ENCODE measurements at places on chromosomes 5 and 9.
A peak's percentile ranks its signal among the peaks of the same experiment; 100 is the strongest.

- DNase-seq: no peak
These were observed 4.7 kb downstream of the NTNG2 start for GRCh38 chr9:132166599-132166998.

GRCh38 chr9:34254141-34254913 is 74.7 kb downstream of the KIF24 start:
- DNase-seq: no peak

DNA sequence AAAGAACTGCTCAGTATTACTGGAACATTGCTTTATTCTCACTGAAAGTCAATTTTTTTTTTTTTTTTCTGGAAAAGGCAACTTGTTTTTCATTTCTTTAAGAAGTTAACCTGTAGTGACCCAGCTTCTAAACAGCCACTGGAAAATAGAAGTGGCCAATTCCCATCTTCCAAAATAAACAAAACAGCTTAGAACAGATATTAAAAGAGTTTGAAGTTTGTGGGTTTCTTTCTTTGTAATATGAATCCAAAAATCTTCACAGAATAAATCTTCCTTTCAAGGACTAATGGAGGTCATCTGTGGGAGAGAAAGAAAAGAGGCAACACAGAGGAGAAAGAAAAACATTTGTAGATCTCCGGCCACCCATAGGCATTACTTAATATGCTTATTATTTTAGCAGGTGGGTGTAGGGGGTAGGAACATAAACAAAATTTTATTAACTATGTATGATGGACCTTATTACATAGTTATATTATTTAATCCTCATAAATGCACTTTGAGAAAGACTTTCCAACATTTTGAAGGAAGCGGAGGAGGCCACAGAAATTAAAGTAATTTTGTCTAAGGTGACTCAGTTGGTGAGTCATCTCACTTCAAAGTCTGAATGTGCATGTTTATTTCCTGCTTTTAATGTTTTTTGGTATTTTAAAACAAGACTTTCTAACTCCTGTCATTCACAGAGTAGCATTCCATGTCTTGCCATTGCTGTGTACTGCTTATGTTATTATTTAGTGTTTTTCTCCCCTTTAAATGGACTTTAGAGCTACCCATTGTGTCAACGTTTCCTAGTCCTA is 1791.8 kb upstream of the WWC1 start:
- no peak for DNase-seq

DNA sequence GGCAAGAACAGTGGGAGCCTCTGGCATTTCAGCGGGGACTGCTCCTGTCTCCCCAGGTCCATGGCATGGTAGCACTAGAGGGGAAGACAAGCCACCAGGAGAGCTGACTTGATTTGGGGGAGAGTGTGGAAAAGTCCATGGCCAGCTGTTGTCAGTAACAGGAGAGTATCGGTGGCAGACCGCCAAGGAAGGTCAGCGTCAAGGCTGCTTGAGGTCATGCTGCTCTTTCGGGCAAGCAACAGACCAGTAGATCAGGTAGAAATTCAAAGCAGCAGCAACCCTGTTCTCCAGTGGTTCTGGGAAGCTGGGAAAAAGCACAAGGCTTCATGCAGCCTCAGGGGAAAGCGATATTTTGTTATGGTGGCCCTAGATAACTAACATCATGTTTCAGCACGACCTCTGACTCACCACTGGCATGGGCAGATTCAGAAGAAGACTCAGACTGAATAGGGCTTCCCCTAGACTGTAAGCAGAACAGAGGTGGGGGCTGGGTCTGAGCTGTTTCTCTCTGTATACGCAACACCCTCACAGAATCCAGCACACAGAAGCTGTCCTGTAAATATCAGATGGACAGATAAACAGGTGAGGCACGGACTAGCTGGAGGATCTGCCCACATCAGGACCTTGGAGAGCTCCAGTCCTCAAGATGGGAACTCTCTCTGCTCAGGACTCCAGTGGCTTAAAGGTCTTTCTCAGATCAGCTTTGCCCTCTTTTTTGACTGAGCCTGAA is 35.2 kb upstream of the PLEKHG4B start:
- DNase-seq: no peak

DNA sequence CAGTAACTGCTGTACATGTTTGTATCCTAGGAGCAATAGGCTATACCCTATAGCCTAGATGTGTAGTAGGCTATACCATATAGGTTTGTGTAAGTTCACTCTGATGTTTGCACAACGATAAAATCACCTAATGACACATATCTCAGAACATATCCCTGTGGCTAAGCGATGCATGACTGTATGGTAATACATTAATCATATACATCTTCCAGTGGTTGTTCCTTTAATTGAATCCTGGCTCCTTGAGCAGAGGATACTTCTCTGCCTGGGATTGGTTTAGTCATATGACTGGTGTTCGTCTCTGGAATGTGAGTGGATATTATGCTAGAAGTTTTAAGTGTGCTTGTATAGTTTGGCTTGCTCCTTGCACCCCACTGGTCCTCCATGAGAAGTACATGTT is 425.8 kb downstream of the MAN2A1 start:
- no peak for DNase-seq

DNA sequence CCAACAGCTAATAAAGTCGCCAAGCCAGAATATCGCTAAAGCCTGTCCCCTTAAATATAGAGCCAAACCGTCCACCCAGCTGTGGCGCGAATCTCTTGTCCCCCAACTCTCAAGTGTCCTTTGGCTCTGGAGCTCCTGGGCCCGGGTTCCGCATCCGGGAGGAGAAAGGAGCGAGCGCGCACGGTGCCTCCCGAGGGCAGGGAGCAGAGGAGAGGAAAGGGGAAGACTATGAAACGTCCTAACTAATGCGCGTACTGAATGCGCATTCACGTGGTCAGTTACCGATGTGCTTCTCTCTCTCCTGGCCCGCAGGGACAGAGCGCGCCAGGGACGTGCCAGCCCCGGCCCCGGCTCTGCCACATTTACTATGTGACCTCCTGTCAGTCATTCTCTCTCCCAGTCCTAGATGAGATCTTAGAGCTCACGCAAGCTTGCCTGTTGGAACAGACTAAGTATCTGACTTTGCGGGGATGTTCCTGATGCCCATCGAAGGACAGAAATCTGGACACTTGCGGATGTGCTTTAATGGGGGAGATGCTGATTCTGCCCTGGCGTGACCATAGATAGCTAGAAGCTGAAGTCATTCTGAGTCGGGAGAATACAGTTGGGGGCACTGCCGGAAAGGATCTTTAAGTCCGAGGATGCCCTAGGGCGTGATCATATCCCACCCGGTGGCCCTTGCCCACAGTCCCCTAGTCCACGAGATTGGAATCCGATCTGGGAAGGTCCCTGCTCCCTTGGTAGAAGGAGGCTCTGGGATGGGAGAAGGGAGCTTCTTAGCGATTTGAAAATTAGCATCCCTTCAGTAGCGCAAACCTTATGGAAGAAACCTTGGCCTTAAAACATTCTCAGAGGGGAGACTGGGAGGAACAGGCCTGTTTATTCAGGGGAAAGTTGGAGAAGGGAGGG is 5.7 kb upstream of the EBF1 start:
- DNase-seq: no peak

DNA sequence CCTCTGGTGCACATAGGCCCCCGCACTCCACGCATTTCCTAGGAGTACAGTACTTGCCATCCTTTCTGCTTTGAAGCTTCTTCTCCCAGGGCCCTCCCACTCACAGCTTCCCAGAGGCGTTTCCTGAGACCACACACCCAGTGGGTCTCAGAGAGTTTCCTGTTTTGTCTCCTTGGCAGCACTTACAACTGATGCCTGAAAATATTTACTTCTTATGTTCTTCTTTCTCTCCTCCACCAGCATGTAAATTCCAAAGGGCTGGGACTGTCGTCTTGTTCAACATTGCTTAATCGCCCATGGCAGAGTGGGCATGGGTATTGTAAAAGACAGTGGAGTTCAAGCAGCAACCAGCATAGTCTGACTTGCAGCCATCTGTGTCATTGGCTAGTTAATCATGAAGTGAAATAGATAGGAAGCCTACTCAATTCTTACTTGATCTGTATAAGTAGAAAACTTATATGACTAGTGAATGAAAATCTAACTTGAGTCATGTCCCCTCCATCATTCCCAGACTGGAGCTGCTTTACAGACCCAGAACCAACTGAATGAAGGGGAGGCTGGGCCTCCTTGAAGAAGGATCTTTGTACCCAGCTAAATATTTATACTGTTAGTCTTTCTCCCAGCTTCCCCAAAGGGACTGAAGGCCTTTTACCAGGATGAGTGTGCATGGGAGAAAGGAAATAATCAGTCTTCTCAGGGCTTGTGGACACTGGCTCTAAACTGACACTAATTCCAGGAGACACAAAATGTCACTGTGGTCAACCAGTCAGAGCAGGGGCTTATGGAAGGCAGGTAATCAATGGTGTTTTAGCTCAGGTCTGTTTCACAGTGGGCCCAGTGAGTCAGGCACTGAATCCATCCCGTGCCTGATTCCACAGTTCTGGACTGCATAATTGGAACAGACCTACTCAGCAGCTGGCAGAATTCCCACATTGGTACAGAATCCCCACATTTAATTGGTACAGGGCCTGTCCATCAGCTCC is 116.4 kb downstream of the SV2C start:
- DNase-seq: no peak

DNA sequence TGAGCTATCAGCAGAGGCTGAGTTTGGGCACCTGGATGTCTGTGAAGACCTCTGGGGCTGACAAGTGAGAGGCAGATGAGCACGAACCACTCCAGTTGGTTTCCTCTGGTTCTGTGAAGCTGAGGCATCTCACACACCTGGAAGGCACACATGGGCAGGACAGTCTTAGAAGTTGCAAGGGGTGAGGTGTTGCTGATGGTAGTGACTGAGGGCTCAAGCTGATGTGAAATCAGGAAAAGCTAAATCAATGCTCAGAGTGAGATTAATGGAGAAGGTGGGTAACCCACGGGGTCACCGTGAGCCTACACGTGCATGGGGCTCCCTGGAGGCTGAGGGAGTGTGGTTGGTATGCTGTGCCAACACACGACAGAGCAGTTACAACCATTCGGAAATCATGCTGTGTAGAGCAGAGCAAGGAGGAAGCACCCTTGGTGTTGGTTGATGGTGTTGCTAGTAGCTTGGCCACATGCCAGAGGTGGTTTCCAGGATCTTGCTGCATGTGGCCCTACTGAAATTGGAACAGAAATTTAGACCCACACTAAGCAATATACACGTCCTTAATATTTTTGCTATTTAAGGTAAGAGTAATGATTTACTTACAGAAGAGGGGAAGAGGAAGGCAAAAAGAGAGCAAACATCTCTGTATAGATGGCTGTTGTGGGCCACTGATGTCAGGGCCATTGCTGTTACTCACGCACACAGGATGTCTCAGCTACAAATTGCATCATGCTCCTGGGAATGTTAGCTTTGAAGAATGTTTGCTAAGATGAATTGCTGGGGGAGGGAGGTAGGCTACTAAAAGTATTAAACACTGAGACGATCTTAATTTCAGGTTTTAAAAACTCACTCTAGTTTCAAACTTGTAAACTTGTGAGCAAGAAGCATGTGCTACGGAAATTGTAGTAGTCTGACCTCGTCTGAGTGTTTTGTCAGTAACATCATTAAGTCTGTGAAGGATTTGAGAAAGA is 170.5 kb downstream of the ARHGEF28 start:
- peak; percentile 73 for DNase-seq

- no peak for DNase-seq
These were observed at the start of gene RXFP3 for GRCh38 chr5:33936381-33937016. Gene RXFP3, plus strand, starts transcription at chr5:33936386. Its CDS starts 355 bp downstream, at chr5:33936741.

- DNase-seq: no peak
These were observed 30.4 kb upstream of the IER5L start for GRCh38 chr9:129208207-129209032.

DNA sequence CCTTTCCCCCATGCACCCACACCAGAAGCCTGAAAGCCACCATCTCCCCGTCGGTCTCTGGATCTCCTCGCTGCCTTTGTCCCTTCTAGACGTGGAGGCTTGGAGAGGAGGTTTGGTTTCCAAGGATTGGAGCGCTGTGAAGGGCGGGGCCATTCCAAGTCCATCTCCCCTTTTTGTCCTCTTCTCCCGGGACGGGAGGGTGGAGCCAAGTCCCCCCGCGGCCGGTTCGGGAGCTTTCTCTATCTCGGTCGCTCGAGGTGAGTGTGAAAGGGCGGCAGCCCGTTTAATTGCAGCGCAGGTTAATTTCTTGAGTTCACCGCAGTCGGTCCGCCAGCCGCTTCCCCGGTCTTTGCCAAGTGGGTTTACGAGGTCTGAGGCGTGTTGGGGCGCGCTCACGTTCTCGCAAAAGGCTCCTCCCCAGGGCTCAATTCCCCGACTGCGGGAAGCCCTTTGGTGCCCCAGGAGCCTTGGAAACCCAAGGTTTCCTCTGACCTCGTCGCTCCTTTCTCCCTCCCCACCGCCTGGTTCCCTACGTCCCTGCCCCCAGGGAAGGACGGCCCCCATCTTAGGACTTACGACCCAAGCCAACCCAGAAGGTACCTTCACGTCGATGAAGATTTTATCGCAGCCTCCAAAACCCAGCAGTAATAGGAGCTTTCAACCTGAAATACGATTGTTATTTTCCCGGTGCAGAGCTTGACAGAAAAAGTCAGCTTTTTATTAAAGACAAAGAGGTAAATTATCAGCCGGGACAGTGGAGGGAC is 2.8 kb upstream of the ZNF462 start:
- DNase-seq: peak; percentile 64

GRCh38 chr9:121071756-121072421 is 2.9 kb upstream of the CNTRL start:
- no peak for DNase-seq

DNA sequence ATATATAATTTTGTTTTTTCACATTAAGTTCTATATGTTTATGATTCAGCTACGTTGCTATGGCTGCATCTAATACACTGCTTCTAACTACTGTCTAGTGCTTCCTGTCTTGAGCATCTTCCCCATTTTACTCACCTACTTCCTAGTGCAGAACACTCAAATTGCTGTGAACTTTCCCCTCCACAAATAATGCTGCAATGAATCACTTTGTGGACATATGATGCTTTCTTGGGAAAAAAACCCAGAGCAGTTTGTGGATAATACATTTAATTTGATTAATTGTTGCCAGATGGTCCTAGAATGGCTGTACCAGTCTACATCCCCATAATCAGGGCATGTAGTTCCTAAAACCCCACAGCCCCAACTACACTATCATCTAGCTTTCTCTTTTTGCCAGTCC is 18.5 kb downstream of the CD180 start:
- DNase-seq: no peak

- no peak for DNase-seq
These were observed 5.7 kb upstream of the EGFL7 start for GRCh38 chr9:136656795-136657611.

DNA sequence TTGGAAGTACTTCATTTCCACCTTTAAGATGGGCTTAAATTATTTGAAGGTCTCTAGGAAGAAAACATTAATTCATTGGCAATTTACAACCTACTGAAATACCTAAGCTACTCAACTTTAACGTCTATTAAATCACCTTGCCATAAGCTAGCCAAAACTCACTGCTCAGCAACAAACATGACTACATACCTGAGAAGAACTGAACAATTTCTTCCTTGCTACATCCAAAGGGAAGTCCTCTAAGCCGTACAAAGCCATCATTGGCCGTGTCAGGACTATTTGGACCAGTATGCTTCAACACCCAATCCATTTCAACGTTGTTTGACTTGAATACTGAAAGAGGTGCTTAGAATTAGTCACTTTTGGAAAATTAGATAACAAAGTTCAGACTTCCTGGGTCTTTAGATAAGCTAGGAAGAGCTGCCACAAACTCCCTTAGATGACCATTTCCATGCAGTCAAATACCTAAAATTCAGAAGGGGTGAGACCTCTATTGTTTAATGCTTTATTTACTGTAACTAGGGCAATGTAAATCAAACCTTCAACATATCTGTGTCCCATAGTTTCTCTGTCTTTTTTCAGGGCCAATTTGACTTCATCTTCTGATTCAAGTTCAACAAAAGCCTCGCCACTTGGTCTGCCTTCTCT is 2.6 kb downstream of the HNRNPH1 start:
- no peak for DNase-seq

- peak; percentile 15 for DNase-seq
These were observed 5.6 kb downstream of the ENHO start for GRCh38 chr9:34517185-34517584.

GRCh38 chr5:137923856-137924255 is 34.6 kb downstream of the PKD2L2 start:
- no peak for DNase-seq

Data from sciatic nerve (tissue), 2 donors.